Ascending aorta (tissue), 2 donors: ENCODE measurements at places on chromosomes 5 and 9. TPM values are rescaled to one million over a fixed set of nuclear protein-coding genes. Genes with fewer than 3 reads are reported as not detected.

The CCL21 gene
- total RNA-seq = 7.9 TPM

The PCDHGA10 gene
- total RNA-seq = 4.4 TPM

The ITK gene
- total RNA-seq = 0.43 TPM

The BTNL3 gene
- total RNA-seq = not detected

The CNTFR gene
- 4.7 TPM for total RNA-seq

The TPPP gene
- total RNA-seq = 13.8 TPM

The RASGRF2 gene
- total RNA-seq = 16.9 TPM

The MEGF10 gene
- 0.11 TPM for total RNA-seq

The SCGB3A2 gene
- total RNA-seq = not detected

DNA sequence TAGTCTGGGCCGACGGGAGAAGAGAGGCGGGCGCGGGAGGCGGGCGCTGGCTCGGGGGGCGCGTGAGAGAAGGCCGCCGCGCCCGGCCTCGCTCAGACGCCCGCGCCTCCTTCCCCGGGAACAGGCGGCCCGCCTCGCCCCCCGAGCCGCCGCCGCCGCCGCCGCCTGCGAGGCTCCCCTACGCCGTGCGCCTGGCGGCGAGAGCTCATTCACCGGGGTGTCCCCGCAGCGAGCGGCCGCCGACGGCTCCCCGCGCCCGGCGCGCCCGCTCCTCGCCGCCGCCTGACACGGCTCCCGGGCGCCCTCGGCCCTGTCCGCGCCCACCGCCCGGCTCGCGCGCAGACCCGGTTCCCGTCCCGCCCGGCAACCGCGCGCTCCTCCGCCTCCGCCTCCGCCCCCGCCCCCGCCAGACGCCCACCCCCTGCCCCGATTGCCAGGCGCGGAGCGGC lies at the start of gene GNAQ:
TSS of gene GNAQ (minus strand) at position 368 of the 449 bp plus-strand sequence. CDS start 576 bp downstream, outside the sequence.
- H3K27ac ChIP-seq = peak within 1 kb of the TSS; percentile 98
- H3K36me3 ChIP-seq = no peaks in the 10 kb centered on the region
- H3K4me1 ChIP-seq = peaks cover 19% of the 10 kb centered on the region
- peak within 1 kb of the TSS; percentile 95 for H3K4me3 ChIP-seq
- no peaks in the 10 kb centered on the region for H3K27me3 ChIP-seq

- no peaks in the 10 kb centered on the region for H3K4me1 ChIP-seq
- H3K4me3 ChIP-seq = no peak overlapping the region
- no peaks in the 10 kb centered on the region for H3K27me3 ChIP-seq
- no peak overlapping the region for H3K27ac ChIP-seq
- peaks cover 8% of the 10 kb centered on the region for H3K36me3 ChIP-seq
Measured at GRCh38 chr9:97359147-97359546, 51.7 kb downstream of the CCDC180 start.

GRCh38 chr9:124125651-124125977 lies 114.0 kb downstream of the LHX2 start:
- no peak for DNase-seq
- no peak overlapping the region for H3K4me3 ChIP-seq
- no peak overlapping the region for H3K27ac ChIP-seq
- no peaks in the 10 kb centered on the region for H3K4me1 ChIP-seq
- no peaks in the 10 kb centered on the region for H3K36me3 ChIP-seq

GRCh38 chr5:1885868-1886845 lies 3.4 kb upstream of the IRX4 start:
- no peak overlapping the region for H3K27ac ChIP-seq
- H3K4me1 ChIP-seq = peaks cover 4% of the 10 kb centered on the region
- no peak overlapping the region for H3K4me3 ChIP-seq

GRCh38 chr5:72654231-72654630 lies 147.0 kb upstream of the ZNF366 start:
- H3K27me3 ChIP-seq = no peaks in the 10 kb centered on the region
- H3K4me1 ChIP-seq = no peaks in the 10 kb centered on the region
- H3K36me3 ChIP-seq = no peaks in the 10 kb centered on the region
- H3K27ac ChIP-seq = no peak overlapping the region

DNA sequence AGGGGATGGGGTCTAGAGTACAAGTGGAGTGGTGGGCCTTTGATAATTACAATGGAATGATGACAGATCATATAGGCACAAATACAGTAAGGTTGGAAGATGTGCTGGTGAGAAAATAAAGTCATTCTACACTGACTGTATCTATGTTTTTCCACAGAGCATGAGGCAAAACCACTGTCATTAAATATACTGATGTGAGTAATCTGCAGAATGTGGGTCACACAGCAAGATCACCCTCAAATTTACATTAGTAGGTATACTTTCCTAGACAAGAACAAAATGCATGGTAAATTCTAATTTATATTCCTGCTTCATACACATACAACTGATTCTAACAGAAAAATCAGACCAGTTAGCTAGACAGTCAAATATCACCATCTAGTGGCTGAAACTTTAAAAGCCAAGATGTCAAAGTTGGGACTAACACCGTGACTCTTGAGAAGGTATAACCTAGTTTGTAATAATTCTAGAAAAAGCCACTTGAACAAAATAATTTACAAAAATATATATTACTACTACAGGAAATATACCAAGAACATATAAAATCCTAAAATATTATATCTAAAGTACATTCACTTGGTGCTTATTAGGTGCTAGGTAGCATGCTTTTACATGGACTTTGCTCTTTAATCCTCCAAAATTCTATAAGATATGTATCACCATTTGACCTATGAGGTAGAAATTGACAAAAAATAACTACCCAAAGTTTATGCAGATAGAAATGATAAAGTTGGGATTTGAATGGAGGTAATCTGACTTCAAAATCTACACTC lies 19.5 kb downstream of the TTC33 start:
- H3K27ac ChIP-seq = no peak overlapping the region
- no peak for DNase-seq
- H3K36me3 ChIP-seq = peaks cover 16% of the 10 kb centered on the region
- H3K4me3 ChIP-seq = no peak overlapping the region
- no peaks in the 10 kb centered on the region for H3K27me3 ChIP-seq

GRCh38 chr9:94643741-94644140 lies 4.4 kb upstream of the FBP1 start:
- DNase-seq = no peak
- no peak overlapping the region for H3K4me3 ChIP-seq
- no peaks in the 10 kb centered on the region for H3K27me3 ChIP-seq

DNA sequence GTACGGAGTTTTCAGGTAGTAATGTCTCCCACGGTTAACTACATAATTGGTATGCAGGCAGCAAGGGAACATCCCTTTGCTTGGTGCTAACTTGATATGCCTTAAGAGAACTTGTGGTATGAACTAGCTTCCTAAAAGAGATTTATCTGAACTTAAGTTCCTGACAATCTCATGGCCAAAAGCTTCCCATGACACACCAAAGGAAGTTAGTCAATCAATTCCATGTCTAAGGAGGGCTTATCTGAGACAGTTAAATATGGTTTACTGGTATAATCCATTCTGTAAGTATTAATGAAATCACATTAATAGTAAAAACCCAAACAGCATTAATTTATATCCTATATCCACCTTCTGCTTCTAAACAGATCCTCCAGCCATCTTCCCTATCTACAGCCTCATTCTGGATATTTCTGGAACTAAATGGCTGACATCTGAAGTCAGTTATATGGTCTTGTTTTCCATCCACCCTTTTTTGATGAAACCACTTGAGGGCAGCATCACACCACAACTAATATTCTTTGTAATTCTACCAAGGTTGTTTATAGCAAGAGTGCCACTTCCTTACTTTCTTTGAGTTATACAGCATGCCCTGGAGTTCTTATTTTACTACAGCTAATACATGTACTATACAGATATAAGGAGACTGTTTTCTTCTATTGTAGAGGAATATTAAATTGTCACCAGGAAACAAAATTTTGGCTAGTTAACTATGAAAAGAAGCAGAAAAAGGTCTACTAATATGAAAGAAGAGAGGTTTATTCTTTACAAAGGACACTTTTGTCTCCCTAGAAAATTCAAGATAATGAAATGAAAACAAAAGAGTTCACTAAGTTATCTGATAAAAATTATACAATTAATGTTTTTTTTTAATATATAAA lies 34.7 kb downstream of the SHOC1 start:
- no peaks in the 10 kb centered on the region for H3K4me1 ChIP-seq
- H3K36me3 ChIP-seq = no peaks in the 10 kb centered on the region
- no peak overlapping the region for H3K4me3 ChIP-seq
- no peaks in the 10 kb centered on the region for H3K27me3 ChIP-seq

DNA sequence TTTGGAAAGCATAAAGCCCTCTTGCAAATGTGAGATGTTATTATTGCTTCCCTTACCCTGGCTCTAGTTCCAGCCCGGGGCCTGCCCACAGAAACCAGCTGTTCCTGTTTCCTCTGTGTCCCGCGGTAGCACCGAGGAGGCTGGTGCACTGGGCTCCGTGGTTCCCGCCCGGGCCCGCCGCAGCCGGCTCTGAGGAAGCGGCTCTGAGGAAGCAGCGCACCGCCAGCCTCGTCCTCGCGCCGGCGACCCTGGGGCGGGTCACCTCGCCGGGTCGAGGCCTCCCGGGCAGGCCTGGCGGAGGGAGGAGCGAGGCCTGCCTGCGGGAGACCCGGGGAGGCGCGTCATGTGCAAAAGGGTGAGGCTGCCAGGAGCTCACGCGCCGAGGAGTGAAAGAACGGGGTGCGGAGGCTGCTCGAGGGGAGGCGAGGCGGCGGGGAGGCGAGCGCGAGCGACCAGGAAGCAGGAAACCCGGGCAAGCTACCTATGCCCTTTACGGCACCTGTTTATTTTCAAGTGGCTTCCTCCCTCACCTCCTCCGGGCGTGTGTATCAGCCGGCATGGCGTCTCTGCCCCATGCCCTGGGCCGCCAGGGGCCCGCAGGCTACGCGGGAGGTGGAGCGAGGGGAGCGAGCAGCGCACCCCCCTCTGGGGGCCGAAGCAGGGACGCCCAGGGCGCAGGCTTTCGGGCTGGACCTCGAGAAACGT lies 61.3 kb upstream of the MEGF10 start:
- H3K4me3 ChIP-seq = peak overlapping the region; percentile 72
- no peaks in the 10 kb centered on the region for H3K36me3 ChIP-seq
- DNase-seq = peak; percentile 71
- H3K27me3 ChIP-seq = no peaks in the 10 kb centered on the region
- H3K27ac ChIP-seq = no peak overlapping the region
- no peaks in the 10 kb centered on the region for H3K4me1 ChIP-seq

DNA sequence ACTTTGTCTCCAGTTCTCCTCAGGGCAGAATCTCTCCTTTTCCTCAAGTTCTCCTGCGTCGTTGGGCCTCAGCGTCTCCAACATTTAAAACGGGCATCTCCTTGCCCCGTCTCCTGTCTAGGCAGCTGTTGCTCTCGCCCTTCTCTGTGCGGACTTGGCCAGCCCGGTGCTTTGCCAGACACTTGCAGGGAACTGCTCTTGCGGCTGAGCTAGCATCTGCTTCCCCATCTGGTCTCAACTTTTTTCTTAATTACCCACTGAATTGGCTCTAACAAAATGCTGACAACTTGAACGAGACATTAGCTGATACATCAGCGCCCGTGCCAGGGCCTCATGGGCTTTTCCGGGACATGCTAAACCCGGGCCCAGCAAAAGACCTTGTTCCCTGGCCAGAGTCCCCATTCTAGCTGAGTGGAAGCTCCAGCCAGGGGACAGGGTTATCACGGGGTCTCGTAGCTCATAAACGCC lies 25.1 kb downstream of the ZNF618 start:
- H3K4me3 ChIP-seq = no peak overlapping the region
- H3K4me1 ChIP-seq = no peaks in the 10 kb centered on the region
- H3K27ac ChIP-seq = peak overlapping the region; percentile 38
- H3K27me3 ChIP-seq = no peaks in the 10 kb centered on the region
- H3K36me3 ChIP-seq = no peaks in the 10 kb centered on the region

GRCh38 chr5:132828846-132829494 lies 1.5 kb downstream of the SHROOM1 start:
- peaks cover 5% of the 10 kb centered on the region for H3K4me1 ChIP-seq
- no peak overlapping the region for H3K27ac ChIP-seq
- no peaks in the 10 kb centered on the region for H3K36me3 ChIP-seq

GRCh38 chr5:134918861-134919260 lies 13.9 kb downstream of the PCBD2 start:
- no peak for DNase-seq
- no peak overlapping the region for H3K4me3 ChIP-seq
- peaks cover 20% of the 10 kb centered on the region for H3K36me3 ChIP-seq

GRCh38 chr9:3698076-3698475 lies 172.3 kb upstream of the RFX3 start:
- no peak overlapping the region for H3K27ac ChIP-seq
- no peak for DNase-seq
- H3K27me3 ChIP-seq = no peaks in the 10 kb centered on the region
- H3K4me1 ChIP-seq = no peaks in the 10 kb centered on the region
- H3K36me3 ChIP-seq = no peaks in the 10 kb centered on the region
- H3K4me3 ChIP-seq = no peak overlapping the region
